Activated CD8-positive, alpha-beta T cell treated with anti-CD3 and anti-CD28 coated beads for 36 hours (primary cell): ENCODE measurements at places on chromosomes 2 and 18. TPM values are rescaled to one million over a fixed set of nuclear protein-coding genes. Genes with fewer than 3 reads are reported as not detected.

TCF7L1 gene
- total RNA-seq = not detected

CD8B2 gene
- 3.9 TPM for total RNA-seq

CTLA4 gene
- 28.7 TPM for total RNA-seq

CHPF gene
- total RNA-seq = 16.6 TPM

ZNF396 gene
- total RNA-seq = 0.38 TPM

CNTNAP5 gene
- total RNA-seq = not detected

NLRC4 gene
- not detected for total RNA-seq

ALK gene
- total RNA-seq = not detected

GRCh38 chr2:231318436-231318835, 77.1 kb upstream of the B3GNT7 start:
- DNase-seq = no peak

GRCh38 chr2:42545841-42546390, 22.5 kb upstream of the MTA3 start:
- no peak for DNase-seq

DNA sequence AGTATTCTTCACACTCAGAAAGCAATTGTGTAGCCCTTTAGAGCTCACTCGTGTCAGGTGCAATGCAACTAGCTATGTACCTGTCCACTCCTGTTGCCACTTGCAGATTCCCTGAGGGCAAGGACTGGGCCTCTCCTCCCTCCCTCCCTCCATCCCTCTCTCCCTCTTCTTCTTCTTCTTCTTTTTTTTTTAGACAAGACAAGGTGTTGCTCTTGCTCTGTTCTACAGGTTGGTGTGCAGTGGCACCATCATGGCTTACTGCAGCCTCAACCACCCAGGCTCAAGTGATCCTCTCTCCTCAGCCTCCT, 119.7 kb downstream of the ACKR3 start:
- DNase-seq = no peak

- DNase-seq = peak; percentile 70
Measured at GRCh38 chr2:27715318-27716210, 51.9 kb downstream of the SLC4A1AP start.

- no peak for DNase-seq
Measured at GRCh38 chr2:194079989-194080388, 1577.0 kb upstream of the SLC39A10 start.

DNA sequence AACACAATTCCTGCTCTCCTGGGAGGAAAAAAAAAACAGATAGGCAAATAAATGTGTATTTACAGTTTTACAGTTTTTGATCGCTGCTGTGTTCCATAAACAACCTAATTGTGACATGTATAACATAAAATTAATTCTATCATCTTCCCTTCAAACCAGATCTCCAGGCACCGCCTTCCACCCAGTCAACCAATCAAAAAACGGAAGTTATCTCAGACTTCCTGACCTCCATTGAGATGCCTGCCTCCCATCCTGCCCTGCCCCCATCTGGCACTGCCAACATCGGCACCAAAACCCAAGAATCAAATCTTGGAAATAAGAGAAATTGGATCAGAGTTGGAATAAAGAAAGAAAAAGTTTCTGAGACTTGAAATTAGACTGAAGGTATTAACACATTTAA, 3.1 kb upstream of the RIOK3 start:
- DNase-seq = no peak

DNA sequence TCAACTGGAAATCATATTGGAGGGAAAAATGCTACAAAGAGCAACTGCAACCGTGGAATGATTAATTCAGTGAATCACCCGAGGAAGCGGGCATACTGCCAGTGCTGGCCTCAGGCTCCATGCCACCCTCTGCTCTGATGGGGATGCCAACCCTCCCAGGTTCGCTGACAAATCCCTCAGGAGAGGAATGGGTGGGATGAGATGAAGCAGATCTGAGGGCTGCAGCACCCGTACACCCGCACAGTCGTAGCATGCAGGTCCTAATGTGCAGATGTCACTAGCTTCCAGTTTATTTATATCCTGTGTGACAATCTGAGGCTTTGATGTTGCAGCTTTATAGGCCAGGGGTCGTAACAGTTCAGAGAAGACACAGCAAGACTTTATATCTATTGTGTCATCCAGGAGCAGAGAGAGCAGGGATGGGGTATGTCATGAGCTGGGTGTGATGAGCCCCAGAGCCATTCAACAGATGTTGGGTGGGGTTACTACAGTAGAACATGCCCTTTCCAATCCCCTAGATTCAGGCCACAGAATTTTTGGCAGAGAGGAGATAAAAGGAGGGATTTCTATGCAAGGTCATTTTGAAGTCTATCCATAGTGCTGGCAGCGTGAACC, 44.6 kb downstream of the DPP4 start:
- DNase-seq = no peak

GRCh38 chr2:46863882-46864281, 51.7 kb downstream of the MCFD2 start:
- no peak for DNase-seq

GRCh38 chr2:196989496-196989895, 63.0 kb upstream of the PGAP1 start:
- DNase-seq = no peak

DNA sequence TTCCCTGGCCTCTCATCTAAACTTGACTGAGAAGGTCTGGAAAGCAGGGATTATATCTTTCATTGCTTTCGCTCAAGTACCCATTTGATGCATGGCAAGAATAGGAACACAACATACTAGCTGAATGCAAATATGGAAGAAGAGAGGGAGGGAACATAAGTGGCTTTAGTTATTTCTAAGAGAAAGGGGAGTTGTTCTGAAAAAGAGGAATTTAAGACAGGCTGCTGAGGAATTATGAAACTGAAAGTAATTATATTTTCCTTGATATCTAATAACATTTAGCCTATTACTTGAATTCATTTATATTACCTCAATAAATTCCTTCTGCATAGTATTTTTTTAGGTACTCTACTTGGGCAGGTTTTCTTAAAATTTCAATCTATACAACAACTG, 105.8 kb upstream of the TTN start:
- no peak for DNase-seq

DNA sequence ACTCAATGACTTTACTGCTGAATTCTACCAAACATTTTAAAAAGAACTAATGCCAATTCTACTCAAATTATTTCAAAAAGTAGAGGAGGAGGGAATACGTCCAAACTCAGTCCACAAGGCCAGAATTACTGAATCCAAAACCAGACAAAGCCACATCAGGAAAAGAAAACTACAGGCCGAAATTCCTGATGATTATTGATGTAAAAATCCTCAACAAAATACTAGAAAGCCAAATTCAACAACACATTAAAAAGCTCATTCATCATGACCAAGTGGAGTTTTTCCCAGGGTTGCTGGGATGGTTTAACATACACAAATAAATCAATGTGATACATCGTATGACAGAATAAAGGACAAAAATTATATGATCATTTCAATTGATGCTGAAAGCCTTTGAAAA, 103.9 kb upstream of the UBE2E3 start:
- no peak for DNase-seq

DNA sequence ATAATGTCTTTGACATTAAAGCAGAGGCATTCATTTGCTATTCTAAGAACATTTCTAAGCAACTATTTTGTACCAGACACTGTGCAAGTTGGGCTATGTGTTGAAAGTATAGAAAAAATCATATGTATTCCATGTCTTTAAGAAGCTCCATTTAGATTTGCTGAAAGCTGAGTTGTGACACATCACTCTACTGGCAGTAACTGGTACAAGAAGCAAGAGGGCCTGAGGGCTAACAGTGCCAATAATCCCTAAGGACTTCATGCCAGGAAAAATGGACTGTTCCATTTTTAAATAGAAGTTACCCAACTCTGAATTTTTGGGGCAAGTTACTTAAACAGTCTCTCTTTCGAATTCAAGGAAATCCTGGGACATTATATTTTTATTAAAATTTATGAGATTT, 178.7 kb downstream of the SRBD1 start:
- DNase-seq = no peak
